ENCODE measurements at places on chromosomes 16 and 17. TPM values are rescaled to one million over a fixed set of nuclear protein-coding genes. Genes with fewer than 3 reads are reported as not detected.

Gene VWA3A
- total RNA-seq: 0.11 TPM

Gene GLTPD2
- not detected for total RNA-seq

Gene C17orf67
- total RNA-seq: 3.7 TPM

Gene CD19
- total RNA-seq: 0.18 TPM

- DNase-seq: no peak
These were observed 30.7 kb downstream of the GNAO1 start for GRCh38 chr16:56221995-56222394.

DNA sequence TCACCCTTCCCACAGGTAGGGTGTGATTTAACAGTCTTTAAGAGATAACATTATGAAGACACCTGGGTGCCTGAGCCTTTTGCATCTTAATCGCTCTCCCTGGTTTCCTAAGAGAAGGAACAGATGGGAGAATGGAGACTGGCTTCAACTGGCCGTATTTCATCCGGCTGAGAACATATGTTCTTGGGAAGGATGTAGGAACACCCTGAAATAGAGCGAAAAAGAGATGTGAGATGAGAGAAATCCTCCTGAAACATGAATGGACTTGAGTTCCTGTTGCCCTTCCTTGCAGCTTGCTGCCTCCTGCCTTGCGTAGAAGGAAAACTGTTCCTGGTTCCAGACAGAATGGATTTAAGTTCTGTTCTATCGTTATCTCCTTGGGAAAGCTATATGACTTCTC is 385.4 kb upstream of the RBFOX1 start:
- DNase-seq: no peak

DNA sequence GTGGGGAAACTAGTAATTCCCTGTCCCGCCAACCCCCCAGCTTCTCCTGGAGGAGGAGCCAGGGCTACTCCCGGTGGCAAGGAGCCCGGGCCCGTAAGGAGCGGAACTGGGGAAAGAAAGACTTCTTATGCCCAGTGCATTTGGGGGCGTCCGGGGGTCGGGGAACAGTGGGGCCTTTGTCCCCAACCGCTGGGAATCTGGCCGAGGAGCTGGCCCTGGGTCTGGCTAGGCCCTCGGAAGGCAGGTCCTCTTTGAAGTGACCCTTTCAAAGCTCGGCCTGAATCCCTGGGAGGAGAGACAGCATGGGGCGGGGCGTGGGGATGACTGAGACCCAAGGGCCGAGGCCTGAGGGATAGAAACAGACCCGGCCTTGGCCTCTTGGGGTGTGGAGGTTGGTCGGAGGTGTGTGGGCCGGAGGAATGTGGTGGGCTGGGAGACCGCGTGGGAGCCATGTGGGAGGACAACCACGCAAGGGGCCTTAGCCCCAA is 6.0 kb downstream of the ARHGAP23 start:
- DNase-seq: no peak

- DNase-seq: no peak
These were observed 37.6 kb downstream of the USP10 start for GRCh38 chr16:84737192-84738011.

DNA sequence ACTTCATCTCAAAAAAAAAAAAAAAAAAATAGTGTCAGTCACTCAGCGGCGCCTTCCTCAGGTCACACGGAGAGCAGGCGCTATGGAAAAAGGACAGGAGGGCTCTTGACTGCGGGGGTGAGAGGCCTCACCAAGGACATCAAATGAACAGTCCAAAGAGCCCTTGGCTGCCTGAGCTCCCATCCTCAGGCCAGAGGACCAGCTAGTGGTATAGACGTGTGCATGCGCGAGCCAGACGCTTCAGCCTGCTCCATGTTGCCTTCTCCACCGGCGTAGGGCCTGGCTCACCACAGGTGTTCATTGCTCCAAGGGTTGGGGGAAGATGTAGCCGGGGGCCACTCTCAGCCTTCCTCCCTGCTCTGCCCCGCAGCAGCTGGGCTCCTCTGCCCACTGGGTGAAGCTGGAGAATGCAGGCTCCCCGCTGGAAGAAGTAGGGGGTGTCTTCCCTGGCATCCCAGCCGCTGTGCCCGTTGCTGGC is 65.8 kb upstream of the PLCG2 start:
- DNase-seq: no peak

GRCh38 chr17:67136191-67137025 is 92.1 kb downstream of the CACNG1 start:
- DNase-seq: no peak

DNA sequence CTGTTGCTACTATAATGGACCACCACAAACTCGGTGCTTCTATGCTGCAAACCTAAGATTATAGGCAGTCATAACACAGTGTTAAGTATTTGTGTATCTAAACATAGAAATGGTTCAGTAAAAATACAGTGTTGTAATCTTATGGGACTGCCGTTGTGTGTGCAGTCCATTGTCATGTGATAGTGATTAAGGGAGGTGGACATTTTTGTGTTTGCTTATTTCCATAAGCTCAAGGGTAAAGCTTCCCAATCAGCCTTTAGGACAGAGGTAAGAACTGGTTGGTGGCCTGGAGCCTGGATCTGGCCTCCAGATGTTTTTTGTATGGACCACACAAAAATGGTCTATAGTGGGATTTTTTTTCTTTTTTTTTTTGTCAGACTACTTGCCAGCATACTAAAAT is 29.9 kb downstream of the WWOX start:
- DNase-seq: no peak

GRCh38 chr17:78999947-79000395 is 9.6 kb downstream of the CANT1 start:
- DNase-seq: no peak

DNA sequence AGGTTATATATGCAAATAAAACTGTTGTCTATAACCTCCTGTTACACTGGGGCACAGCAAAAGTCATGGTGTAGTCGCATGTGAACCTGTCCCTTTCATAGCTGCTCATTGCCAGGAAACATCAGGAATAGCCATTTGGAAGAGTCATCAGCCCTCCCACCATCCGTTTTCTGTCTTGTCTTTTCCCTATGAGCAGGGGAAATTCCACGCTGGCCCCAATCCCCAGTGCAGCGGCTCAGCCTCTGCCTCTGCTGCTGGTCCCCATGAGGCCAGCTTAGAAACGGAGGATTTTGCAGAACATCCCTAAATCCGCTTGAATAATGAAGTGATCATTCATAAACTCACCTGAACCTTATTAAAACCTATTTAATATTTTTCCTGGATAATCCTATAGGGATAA is 10.5 kb downstream of the MAPT start:
- DNase-seq: no peak

DNA sequence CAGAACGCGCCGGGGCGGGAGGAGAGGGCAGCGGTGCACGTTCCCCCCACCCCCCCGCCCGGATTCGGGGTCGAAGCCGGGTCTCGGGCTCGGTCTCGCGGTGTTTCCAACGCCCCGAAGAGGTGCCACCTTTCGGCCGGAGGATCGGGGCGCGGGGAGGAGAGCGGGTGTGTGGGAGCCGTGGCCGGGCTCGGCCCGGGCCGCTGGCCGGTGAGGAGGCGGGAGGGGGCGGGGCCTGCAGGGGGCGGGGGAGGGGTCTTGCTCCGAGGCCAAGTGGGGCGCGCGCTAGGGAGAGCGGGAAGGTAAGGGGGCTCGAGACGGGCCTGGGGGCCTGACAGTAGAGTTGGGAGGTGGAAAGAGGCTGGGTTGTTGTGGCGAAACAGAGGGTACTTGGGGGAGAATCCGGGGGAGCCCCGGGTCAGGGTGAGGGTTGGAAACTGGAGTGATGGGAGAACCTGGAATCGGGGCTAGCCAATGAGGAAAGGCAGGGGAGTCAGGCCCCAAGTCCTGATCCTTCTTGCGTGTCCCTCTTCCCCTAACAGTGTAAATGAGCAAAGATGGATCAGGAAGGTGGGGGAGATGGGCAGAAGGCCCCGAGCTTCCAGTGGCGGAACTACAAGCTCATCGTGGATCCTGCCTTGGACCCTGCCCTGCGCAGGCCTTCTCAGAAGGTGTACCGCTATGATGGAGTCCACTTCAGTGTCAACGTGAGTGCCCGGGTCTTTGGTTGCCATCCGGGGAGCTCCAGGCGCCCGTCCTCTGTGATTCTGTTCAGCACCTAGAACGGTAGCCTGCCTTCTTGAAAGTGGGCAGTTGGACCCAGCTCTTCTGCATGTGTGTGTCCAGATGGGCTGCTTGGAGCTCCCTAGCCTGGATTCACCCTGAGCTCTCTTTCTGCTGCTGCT is 873 bp downstream of the SETD1A start:
- no peak for DNase-seq
